Substantia nigra (tissue), 51 donors: ENCODE measurements at places on chromosomes 4 and X.

GRCh38 chr4:183499389-183499788 lies 5.5 kb upstream of the ING2 start:
- DNase-seq: no peak

DNA sequence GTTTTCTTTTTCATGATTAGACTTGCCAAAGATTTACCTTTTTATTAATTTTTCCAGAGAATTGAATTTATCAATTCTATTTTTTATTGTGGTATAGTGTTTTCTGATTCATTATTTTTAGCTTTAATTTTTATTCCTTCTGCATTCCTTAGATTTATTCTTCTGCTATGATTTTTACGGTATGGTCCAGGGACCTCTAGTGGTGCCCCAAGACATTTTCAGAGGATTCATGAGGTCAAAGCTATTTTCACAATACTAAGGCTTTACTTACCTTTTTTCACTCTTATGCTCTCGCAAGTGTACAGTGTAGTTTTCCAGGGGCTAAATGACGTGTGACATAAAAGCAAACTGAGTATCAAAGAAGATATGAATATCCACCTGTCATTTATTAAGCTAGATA lies 8.0 kb downstream of the RADX start:
- no peak for DNase-seq

DNA sequence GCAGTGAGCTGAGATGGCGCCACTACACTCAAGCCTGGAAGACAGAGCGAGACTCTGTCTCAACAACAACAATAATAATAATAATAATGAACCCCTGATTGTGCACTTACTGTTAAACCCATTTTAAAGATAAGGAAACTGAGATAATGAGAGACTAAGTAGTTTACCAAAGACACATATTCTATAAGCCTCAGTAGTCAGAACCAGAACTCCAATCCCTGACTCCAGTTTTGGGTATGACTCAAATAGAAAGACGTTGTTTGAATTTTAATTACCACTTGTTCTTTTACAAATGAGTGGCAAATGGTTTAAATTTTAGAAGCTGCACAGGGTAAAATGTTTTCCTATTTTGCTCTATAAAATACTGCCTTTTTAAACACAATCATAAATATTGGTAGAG lies 37.4 kb downstream of the ACSL4 start:
- no peak for DNase-seq

- DNase-seq: no peak
Measured at GRCh38 chrX:47574076-47574546, 8.1 kb upstream of the TIMP1 start.

GRCh38 chr4:24214796-24215195 lies 324.9 kb upstream of the PPARGC1A start:
- DNase-seq: no peak

DNA sequence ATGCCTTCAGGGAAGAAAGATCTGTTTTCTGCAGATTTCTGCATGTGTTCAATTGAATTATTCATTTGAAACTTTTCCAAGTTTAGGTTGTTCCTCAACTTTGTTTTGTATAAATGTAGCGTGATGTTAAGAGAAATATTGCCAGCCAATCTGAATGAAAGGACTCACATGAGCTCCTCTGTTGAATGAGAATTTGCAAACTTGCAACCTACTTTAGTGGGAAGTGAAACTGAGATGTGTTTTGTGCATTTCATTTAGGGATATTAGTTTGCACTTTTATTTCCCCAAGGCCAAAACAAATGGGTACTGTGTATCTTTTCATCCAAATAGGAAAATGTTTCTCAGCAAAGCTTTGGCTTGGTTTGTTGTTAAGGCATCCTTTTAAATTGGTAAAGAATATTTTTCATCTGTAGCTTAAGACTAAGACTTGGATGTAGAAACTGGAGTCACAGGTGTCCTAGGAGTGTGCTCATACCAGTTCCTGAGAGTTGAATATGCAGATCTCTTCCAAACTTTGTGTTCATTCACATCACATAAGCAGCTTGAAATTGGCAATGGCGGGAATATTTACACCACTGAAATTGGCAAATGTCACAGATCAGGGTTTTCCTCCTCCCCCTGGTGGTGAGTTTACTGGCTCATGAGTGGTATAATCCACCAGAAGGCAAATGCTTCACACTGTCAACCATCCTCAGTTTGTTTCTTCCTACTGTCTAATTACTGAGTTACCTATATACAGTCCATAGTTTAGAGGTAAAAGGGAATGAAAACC lies 193.6 kb upstream of the BANK1 start:
- DNase-seq: no peak

- no peak for DNase-seq
Measured at GRCh38 chr4:160238790-160239189, 1135.9 kb downstream of the RAPGEF2 start.

DNA sequence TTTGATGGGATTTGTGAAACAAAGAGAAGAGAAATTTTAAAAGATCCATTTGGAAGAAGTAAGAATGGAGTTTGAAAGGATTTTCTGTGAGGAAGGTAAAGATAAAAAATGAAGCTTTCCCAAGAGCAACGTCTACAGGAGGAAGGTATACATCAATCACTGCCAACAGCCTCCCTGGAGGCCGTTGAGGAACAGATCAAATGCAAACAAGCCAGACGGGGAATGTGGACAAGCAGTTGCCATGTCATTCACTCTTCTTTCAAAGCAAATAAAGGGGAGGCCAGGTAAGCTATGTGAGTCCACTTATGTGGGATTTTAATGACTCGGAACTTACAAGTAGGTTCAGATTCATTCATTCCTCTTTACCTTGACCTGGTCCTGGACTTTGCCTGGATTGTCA lies 1020.5 kb upstream of the AGA start:
- no peak for DNase-seq

- DNase-seq: no peak
Measured at GRCh38 chr4:23122666-23123400, 430.1 kb downstream of the GBA3 start.

DNA sequence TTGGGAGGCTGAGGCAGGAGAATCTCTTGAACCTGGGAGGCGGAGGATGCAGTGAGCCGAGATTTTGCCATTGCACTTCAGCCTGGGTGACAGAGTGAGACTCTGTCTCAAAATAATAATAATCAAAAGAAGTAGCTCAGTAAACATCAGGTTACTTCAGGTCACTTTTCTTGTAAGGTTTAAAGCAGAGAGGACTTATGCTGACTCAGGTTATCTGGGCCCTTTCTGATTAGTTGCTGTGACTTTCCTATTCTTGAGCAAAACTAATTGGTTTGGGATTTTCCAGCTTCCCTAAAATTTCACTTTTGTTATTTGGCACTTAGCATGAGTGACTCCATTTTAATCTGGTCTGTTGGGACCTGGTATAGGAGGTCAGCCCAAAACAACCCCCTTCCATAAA lies 812.9 kb downstream of the NLGN4X start:
- DNase-seq: no peak

DNA sequence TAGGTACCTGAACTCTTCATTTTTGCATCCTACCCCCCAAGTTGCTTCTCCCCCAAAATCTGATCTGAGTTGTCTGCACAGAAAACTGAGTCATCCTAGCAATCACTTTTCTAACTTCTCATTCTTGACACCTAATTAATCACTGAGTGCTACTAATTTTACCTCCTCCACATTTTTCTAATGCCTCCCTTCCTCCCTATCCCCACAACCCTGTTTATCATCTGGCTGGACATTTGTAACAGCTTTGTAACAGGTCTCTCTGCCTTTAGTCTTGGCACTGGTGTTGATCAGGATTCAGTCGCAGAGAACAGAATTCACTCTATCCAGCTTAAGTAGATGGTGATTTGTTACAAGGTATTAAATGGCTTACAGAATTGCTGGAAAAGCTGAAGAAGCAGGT lies 303.9 kb upstream of the GATB start:
- no peak for DNase-seq

DNA sequence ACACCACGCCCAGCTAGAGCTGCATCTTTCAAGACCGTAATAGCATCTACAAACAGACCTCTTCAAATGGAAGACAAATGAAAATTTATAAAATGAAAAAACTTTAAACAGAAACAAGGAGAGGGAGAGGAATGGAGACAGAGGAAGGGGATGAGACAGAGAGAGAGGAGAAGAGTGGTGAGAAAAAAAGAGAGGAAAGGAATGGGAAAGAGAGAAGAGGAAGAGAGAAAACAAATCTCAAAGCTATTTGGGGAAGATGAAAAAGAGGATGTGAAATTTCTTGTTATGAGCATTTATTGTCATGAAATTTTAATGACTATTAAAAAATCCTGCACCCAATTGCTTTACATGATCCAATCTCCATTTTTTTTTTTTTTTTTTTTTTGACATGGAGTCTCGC lies 726.9 kb downstream of the GRID2 start:
- DNase-seq: no peak

DNA sequence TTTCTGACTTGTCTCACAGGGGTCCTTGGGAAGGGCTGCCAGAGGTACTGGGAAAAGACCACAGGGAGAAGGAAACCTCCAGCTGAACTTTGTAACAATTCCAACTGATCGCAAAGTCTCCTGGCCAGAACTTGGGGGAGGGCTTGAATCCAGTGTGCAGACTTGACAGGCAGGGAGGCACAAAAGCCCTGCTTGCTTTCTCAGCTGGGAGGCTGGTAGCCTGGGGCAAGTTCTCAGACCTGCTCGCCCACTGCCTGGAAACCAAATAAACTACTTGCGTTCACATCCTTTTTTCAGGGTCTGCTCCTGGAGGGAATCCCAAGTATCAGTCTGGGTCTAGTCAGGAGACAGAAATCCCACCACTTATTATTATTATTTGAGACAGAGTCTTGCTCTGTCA lies 48.0 kb upstream of the CASK start:
- no peak for DNase-seq

DNA sequence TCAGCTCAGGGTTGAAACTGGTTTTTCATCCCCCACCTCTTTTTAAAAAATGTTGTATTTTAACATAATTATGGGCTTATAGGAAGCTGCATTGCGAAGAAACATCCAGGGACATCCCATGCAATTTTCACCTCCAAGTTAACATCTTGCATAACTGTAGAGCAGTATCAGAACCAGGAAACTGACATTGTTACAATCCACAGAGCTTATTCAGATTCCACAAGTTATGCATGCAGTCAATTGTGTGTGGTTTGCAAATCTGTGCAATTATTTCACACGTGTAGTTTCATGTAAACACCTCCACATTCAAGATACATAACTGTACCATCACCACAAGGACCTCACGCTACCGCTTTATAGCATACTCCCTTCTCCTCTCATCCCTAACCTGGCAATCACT lies 97.5 kb upstream of the GATB start:
- DNase-seq: no peak

DNA sequence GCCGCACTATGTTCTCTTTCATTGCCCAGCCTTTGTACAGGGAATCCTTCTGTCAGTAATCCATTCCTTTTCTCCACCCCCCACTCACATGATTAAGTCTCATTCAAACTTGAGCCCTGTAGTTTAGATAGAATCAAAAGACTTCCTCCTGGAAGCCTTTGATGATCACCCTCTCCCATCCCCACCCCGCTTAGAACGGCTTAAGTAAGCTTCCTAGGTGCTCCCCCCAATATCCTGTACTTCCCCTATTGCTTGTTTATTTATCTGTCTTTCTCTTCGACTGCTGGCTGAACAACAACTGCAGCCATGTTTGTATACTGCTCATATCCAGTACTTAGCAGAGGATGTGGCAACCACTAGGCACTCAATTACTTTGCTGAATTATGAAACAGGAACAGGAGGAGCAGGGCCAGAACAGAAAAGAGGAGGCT lies 38.5 kb upstream of the GPC3 start:
- DNase-seq: no peak

GRCh38 chrX:11374570-11374969 lies 81.4 kb downstream of the AMELX start:
- DNase-seq: no peak

- DNase-seq: no peak
Measured at GRCh38 chrX:132834109-132834508, 124.3 kb downstream of the HS6ST2 start.

GRCh38 chr4:123401271-123402120 lies 4.9 kb downstream of the SPRY1 start:
- no peak for DNase-seq

DNA sequence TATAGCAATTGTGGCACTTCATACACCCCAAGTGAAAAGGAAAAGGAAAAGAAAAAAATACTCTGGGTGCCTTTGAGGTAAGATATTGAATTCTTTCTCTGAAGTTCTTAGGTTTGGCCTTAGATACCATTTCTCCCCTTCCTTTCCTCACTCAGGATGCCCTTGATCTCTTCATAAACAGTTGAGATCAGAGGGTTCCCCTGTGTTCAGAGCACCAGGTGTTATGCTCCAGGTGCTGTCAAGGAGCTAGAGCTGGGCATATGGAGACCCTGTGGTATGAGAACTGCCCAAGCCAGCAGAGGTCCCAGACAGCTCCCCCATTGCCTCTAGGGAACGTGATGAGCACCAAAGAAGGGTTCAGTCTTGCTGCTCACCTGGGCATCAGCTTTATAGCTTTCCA lies 17.1 kb upstream of the CD40LG start:
- DNase-seq: no peak
